ENCODE measurements at places on chromosomes 13 and 19. TPM values are rescaled to one million over a fixed set of nuclear protein-coding genes. Genes with fewer than 3 reads are reported as not detected.

Gene NCCRP1
- polyA plus RNA-seq = not detected

Gene ZNF177
- 0.76 TPM for polyA plus RNA-seq

Gene CCDC61
- 10.0 TPM for polyA plus RNA-seq

Gene GNG8
- polyA plus RNA-seq = not detected

Gene NXNL1
- not detected for polyA plus RNA-seq

Gene PARP4
- 31.7 TPM for polyA plus RNA-seq

Gene KIR2DL1
- not detected for polyA plus RNA-seq

Gene CYP2S1
- polyA plus RNA-seq = 2.1 TPM

Gene NANOS3
- 0.85 TPM for polyA plus RNA-seq

Gene ZNF626
- polyA plus RNA-seq = 1.6 TPM

Gene EBI3
- 3.0 TPM for polyA plus RNA-seq

- no peak for DNase-seq
Observed at GRCh38 chr19:31716826-31717225, 367.6 kb upstream of the TSHZ3 start.

DNA sequence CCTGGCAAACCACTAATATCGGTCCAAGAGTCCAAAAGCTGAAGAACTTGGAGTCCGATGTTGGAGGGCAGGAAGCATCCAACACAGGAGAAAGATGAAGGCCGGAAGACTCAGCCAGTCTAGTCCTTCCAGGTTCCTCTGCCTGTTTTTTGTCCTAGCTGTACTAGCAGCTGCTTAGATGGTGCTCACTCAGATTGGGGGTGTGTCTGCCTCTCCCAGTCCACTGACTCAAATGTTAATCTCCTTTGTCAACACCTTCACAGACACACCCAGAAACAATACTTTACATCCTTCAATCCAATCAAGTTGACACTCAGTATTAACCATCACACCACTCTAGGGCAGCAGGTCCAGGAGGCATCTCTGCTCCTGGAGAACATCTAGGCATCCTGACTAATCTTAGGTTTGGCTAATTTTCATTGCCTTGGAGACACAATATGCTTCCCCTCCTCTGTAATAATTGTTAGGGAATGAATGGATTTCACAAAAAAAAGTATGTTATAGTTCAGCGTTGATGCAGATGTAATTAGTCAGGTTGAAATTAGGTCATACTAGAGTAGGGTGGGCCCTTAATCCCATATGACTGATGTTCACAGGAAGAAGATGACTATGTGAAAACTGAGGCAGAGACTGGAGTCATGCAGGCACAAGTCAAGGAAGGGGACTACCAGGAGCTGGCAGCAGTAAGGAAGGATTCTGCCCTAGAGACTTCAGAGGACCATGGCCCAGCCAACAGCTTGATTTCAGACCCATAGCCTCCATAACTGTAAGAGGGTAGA is 183.4 kb downstream of the RBM26 start:
- DNase-seq = no peak

DNA sequence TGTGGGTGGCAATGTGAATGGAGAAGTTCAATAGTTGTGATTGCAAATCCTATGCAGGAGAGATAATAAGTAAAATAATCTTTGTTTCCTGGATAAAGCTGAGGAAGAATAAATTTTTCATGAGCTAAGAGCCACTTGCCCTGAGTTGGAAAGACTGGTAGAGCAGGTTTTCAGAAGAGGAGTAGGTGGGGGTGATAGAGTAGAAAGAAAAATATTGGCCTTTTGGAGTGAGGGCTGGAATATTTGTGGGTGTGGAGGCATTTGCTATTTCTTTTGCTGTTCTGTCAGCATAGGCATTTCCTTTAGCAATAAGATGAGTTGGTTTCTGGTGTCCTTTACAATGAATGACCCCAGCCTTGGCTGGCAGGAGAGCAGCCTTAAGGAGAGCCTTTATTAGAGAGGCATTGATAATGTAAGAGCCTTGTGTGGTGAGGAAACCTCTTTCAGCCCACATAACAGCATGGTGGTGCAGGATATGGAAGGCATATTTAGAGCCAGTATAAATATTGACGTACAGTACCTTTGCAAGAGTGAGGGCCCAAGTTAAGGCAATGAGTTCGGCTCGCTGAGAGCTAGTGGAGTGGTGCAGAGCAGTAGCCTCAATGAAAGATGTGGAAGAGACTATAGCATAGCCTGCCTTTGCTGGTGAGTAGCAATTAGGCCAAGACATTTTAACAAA is 11.6 kb upstream of the ZNF431 start:
- no peak for DNase-seq

- peak; percentile 35 for DNase-seq
Observed at GRCh38 chr19:17095141-17095919, 19.8 kb downstream of the MYO9B start.

DNA sequence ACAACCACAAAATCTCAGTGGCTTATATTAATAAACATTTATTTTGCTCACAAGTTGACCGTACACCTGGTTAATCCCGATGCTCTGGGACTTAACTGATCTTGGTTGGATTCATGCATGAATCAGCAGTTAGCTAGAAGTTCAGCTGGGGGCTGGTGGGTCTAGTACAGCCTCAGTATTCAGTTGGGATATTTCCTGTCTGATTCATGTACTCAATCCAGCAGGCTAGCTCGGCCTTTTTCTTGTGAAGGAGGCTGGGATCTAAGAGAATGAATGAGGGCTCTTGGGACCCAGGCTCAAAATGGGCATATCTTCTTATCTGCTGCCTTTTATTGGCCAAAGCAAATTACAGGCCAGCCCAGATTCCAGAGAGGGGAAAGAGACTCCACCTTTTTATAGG is 178.8 kb downstream of the KCTD12 start:
- DNase-seq = peak; percentile 78

- peak; percentile 4 for DNase-seq
Observed at GRCh38 chr19:5125797-5126497, 157.0 kb downstream of the KDM4B start.

GRCh38 chr13:87259479-87260083 is 411.6 kb upstream of the SLITRK5 start:
- no peak for DNase-seq

DNA sequence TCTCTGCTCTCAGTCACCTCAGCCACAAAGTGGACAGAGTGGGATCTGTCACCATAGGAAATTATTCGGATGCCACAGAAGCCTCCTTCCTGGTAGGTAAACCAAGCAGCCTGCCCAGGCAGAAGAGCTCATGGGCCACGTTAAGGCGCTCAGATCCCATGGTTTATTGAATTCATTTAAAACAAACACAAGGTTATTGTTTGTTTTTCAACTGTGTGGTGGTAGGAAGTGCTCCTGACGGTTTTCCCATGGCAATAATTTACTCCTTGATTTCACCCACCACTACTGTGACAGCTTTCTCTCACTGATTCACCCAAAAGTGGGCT is 14.4 kb downstream of the BCAM start:
- no peak for DNase-seq

DNA sequence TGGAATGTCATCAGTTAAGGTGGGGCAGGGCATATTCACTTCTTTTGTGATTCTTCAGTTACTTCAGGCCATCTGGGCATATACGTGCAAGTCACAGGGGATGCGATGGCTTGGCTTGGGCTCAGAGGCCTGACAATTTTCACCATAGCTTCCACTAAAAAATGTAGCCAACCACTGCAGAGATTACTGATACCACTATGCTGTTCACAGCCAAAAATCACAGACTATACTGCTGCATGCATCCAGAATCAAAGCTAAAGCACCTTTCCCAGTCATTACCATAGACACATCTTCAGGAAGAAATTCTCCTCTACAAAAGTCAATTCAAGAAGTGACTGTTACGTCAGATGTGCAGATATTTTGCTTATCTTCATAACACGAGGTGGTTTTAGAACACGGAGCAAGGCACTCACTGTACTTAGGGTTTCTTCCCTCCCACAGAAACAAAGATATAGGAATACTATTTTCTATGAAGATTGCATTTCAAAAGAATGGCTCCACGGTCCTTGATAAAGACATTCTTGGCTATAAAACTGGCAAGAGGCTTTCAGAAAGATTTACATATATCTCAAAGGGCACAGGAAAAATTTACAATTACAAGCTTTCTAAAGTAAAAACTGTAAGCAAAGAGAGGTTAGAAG is 1556.6 kb upstream of the PRR20A start:
- no peak for DNase-seq

GRCh38 chr13:59531571-59532091 is 632.1 kb downstream of the DIAPH3 start:
- DNase-seq = peak; percentile 89

GRCh38 chr19:6086068-6086788 is 24.1 kb downstream of the RFX2 start:
- peak; percentile 71 for DNase-seq

DNA sequence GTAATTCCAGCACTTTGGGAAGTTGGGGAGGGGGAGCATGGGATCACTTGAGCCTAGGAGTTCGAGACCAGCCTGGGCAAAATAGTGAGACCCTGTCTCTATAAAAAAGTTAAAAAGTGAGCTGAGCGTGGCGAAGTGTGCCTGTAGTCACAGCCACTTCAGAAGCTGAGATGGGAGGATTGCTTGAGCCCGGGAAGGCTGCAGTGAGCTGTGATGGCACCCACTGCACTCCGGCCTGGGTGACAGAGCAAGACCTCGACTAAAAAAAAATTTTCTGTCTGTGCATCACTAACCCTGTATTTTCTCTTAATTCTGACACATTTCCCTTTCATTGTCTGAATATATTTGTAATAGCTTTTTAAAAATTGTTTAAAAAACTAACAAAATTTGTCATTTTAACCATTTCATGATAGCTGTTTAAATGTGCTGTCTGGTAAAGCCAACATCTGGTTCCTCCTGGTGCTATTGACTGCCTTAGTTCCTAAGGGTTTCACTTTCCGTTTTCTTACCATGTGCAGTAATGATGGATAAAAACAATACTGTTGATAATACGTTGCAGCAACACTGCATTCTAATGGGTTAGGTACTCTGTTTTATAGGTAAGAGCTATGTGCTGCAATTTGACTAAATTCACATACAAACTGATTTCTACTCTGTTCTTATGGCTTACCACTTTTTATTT is 29.7 kb downstream of the LATS2 start:
- no peak for DNase-seq

DNA sequence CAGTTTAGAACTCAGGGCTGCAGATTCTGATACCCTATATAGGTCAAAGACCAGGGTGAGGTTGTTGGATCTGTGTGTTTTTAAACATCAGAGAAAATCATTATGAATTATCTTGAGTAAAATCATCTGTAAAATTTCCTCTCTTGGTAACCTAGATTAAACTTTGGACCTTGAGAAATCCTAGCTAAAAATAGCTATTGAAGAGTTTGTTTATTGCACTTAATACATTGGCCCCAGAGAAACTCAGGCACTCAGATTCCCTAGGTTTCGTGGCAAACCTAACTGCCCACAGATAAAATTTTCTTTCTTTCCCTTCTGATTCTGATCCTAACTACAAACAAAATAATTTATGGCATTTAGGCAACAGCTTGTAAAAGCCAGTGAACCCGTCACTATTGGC is 102.3 kb downstream of the GPC6 start:
- DNase-seq = peak; percentile 16

DNA sequence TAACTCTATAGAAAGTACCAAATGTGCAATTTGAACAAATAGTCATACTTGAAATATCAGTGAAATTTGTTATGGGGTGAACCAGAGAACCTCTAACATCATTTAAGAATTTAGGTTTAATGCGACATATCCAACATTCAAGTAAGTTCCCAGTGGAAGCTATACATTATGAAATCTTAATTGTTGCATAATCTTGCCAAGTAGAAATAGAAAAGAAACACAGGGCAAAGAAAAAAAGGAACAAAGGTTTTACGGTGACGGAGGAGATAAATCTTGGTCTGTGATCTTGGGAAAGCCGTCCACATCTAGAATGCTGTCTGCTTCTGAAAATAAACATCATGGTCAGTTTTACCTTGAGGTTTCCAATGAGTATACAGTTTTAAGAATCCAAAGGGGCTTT is 445.7 kb downstream of the RFC3 start:
- DNase-seq = no peak

DNA sequence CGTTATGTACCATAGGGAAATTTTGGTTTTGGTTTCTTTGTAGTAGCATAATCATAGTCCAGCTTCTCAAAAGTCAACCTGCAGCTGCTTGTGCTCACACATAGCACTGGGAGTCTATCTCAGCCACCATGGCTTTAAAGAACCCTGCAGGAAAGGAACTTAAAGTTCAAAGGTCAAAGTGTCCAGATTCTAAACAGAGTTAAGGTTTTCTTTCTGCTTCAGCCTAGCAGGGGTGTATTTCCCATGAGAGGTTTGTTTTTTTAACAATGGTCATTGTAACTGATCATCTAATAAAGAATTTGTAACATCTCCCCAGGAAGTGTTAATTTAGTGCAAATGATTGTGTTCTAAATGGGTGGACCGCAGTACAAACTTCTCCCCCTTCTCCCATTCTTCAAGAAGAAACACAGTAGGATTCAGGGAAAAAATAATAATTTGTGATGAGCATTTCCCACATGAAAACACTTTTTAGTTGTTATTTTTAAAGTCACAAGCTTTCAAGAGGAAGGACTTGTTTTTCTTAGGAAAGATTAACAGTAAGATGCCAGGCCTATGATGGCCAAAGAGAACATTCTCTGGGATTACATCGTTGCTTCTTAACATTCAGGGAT is 168.0 kb downstream of the EFNB2 start:
- DNase-seq = peak; percentile 44

GRCh38 chr19:16834747-16835146 is 5.5 kb downstream of the SIN3B start:
- DNase-seq = peak; percentile 28

DNA sequence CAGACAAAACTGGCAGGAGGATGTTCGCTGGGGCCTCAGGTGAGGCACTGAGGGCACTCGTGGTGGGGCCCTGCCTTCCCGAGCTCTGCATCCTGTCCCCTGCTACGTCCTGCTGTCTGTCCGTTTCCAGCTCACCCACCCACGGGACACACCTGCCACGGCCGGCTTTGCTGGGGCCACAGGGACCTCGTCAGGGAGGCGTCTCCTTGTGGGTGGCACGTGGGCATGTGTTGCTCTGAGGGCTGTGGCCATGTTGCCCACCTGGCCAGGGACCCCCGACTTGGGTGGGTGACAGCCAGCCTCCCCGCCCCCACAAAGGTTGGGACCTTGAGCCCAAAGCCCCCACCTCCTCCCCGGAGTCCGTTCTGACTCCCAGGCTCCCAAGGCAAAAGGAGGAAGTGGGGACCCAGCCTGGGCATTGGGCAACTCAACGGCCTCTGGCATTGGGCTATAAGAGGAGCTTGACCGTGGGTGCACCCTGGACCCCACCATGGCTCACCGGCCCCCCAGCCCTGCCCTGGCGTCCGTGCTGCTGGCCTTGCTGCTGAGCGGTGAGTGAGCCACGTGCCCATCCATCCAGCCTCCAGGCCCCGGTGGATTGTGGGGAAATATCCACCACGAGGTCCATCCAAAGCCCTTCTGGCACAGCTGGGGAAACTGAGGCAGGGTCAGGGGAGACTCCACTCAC is at the start of gene PRTN3:
Gene PRTN3, plus strand, starts transcription at position 481 of the 688 bp plus-strand sequence. Its CDS starts 10 bp downstream, at position 491.
- DNase-seq = no peak

- DNase-seq = no peak
Observed at GRCh38 chr19:1041835-1042685, 2.2 kb downstream of the ABCA7 start.

DNA sequence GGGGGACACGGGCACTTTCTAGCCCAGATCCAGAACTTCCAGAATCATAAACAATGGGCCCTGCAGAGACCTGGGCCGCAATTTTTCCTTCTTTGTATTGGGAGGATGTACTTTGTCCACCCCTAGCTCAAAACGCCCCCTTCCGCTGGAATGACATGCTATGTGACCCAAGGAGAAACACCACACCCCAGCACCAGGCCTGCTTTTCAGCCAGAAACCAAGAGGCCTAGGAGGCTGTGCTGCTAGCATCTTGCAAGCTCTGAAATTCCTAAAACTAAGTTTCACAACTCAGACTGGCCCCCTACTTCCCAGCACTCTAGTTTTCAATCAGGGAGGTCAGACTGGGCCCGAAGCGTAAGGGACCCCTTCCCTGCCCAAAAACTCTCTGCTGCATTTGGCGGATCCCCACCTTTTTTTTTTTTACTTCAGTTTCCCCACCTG is 538 bp downstream of the LSM4 start:
- peak; percentile 65 for DNase-seq

Measured in IMR-90 (cell line).